ENCODE measurements at places on chromosomes 16 and 17.
A peak's percentile ranks its signal among the peaks of the same experiment; 100 is the strongest.

DNA sequence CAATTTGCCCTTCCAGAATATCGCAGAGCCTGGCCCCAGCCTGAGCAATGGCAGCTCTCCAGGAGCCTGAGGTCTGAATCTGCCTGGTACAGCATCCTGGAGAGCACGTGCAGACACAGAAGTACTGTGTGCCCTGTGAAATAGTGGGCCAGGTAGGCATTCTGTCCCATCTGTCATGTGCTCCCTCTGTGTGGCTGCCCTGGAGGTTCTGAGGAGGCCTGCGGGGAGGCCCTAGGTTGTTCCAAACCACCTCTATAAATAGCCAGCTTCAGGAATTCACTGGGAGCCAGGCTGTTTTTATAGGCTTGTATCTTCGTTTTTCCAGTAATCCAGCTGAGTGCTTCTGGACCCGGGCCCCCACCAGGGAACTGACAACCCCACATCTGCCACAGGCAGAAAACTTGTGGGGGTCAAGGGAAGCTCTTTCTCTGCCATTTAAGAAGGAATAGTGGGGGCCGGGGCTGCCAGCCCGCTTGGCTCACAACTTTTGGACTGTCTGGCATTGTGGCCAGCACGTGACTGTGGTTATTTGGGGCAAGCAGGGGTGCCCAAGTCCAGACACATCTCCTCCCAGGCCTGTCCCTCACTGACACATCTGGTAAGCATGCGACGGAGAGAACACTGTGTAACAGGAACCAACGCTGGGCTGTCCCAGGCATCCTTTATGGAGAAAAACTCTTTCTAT lies 356.3 kb upstream of the TNRC6C start:
- DNase-seq = peak; percentile 23

DNA sequence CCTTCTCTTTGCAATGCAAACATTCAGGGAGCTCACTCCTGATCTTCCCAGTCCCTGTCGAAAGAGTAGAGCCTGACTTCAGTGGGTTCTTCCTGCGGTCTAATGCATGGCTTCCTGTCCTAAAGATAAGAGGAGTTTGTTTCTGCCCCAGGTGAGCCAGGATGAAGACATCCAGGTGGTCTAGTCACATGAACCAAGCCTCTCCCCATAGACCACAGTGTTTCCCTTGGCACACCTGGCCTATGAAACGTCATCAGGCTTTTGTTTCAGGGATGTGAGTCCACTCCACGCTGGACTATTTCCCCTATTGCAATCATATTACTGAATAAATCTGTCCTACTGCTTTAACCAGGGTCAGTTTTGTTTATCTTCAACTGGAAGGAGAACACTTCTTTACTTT lies 21.1 kb downstream of the CES1 start:
- DNase-seq = no peak

GRCh38 chr17:45302649-45303173 lies 14.1 kb downstream of the MAP3K14 start:
- no peak for DNase-seq

GRCh38 chr16:66741169-66741900 lies 10.1 kb downstream of the DYNC1LI2 start:
- DNase-seq = peak; percentile 87

DNA sequence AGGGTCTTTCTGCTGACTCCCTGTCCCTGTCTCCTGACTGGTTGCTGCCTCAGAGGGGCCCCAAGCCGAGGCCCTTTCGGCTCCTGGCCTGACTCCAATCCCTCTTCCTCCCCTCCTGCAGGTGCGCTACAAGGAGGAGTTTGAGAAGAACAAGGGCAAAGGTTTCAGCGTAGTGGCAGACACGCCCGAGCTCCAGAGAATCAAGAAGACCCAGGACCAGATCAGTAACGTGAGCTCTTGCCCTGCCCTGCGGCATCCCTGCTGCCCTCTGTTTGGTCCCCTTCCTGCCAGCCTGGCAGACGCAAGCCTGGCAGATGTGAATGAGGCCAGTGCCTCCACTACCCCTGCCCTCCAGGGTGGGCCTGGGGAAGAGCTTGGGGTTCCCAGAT lies 27.1 kb upstream of the LASP1NB start:
- no peak for DNase-seq

- no peak for DNase-seq
Measured at GRCh38 chr17:913207-913606, 66.4 kb downstream of the NXN start.

DNA sequence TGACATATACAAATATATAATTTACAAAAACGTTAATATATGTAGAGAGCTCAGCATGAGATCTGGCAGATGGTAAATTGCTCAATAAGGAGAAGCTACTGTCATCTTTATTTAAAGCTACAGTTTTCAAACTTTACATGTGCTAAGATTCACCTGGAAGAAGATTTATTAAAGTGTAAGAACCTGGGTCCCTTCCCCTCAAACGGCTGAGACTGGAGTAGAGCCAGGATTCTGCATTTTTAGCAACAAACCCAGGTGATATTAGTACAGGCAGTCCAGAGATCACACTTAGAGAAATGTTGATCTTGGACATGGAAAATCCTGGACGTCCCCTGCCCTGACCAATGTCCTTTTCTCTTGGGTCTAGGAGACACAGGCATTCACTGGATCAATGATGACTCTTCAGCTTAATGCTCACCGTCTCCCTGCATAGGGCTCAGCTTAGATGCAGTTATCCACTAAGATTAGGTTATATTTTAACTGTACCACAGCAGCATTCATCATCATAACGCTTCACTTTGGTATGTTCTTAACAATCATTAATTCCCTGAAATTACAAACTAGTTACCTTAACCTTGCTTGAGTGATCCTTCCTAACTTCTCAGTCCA lies 20.4 kb downstream of the CDR2 start:
- no peak for DNase-seq

DNA sequence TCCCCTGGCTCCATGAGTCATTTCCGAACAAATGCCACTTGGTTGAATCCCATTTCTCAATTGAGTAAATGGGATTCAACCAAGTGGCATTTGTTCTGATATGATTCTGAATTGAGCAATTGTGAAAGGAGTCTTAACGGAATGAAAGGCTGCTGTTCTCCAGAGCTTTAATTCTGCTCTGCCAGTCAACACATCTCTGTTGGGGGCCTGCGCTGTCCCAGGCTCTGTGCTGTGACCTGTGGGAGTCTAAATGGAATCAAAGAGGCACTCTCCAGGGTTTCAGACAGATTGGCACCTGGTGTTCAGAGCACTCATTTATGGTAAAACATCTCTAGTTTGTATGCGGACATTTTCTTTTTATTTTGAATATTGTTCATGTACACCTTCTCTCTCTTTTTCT lies 126.2 kb downstream of the WSCD1 start:
- DNase-seq = no peak

DNA sequence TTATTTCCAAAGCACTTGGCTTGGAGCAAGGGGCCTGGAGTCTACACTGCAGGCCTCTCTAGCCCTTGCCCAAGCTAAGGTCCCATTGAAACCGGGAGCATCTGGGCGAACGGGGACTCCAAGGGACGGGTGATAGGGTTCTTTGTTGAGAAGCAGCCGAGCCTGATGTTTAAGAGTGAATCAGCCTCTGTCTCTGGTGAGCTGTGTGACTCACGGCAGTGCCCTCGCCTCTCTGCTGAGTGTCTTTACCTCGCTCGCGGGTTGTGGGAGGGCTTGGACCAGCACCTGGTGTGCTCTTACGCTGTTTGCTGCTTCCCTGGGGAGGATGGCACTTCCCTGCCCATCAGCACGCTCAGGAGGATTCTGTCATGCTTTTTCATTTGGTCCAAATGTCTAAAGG lies 1.3 kb downstream of the HGS start:
- DNase-seq = no peak

GRCh38 chr17:73470316-73470826 lies 158.6 kb upstream of the CDC42EP4 start:
- DNase-seq = no peak

GRCh38 chr17:10316801-10317542 lies 55.8 kb downstream of the MYH13 start:
- no peak for DNase-seq

GRCh38 chr16:54875443-54875842 lies 55.2 kb upstream of the IRX5 start:
- DNase-seq = no peak

GRCh38 chr17:49402706-49403105 lies 12.0 kb downstream of the PHB1 start:
- DNase-seq = no peak

GRCh38 chr17:55484575-55484974 lies 26.7 kb downstream of the SMIM36 start:
- DNase-seq = no peak

DNA sequence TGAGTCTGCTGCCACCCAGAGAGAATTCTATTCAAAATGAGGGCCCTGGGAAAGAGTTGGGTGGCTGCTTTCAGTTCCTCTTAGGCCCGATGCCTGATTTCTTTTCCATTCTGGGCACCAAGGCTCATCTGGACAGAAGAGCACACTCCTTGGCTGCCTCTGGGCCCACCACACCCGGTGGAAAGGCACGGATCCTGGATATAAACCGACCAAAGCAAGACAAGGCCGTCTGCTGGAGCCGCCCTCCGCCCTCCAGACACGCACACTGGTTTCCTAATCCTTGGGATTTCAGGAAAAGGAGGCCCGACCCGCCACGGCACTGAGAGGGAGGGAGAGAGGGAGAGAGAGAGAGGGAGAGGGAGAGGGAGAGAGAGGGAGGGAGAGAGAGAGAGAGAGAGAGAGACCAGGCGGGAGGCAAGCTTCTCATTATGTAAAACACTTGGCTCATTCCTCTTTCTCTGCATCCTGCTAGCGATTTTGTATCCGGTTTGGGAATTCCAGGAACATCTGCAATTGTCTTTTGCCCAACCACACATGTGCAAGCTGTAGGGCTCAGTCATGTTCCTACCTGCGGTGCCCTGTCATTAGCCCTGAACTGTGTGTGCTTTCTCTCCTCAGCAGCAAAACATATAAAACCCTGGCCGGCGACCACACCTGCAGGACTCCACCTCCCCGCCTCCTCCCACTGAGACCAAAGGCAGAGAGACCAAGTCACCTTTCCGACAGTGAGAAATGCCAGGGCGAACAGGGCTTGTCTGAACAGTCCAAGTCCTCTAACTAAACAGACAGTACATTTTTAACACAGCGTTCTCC lies 347.2 kb downstream of the SOX9 start:
- DNase-seq = no peak

DNA sequence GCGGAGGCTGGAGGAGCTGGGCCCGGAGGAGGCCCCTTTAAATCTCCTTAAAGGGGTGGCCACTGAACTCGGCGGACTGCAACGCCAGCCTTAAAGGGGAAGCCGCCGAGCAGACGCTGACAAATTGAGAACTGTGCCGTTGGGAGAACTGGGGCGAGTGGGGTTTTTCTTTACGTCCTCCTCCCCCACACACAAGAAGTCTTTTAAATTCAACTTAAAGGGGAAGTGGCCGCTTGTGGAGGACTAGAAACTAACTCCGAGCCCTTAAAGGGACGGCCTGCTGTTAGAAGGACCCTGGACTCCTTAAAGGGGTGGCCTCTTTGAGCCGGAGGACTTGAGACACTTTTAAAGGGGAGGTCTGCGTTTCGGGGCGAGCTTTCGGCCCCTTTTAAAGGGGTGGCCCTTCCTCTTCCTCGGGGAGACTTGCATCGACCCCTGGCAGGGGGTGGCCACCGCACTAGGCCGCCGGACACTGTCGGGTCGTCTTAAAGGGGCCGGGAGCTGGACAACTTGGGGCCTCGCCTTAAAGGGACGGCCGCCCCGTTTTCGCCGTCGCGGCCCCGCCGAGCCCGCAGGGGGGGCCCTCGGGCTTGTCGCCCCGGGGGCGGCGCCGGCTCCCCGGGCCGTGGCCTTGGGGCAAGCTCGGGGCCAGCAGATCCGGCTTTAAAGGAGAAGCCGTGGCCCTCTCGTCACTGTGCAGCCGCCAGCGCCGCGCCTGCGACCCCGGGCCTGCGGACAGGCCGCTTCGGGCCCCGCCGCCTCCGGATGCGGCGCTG lies 688 bp downstream of the FBRS start:
- peak; percentile 93 for DNase-seq

- no peak for DNase-seq
Measured at GRCh38 chr16:68737046-68737729, at the start of gene CDH1. Gene CDH1, plus strand, starts transcription at chr16:68737292. Its CDS starts 124 bp downstream, at chr16:68737416.

- no peak for DNase-seq
Measured at GRCh38 chr17:78804777-78805176, 22.7 kb upstream of the CYTH1 start.

DNA sequence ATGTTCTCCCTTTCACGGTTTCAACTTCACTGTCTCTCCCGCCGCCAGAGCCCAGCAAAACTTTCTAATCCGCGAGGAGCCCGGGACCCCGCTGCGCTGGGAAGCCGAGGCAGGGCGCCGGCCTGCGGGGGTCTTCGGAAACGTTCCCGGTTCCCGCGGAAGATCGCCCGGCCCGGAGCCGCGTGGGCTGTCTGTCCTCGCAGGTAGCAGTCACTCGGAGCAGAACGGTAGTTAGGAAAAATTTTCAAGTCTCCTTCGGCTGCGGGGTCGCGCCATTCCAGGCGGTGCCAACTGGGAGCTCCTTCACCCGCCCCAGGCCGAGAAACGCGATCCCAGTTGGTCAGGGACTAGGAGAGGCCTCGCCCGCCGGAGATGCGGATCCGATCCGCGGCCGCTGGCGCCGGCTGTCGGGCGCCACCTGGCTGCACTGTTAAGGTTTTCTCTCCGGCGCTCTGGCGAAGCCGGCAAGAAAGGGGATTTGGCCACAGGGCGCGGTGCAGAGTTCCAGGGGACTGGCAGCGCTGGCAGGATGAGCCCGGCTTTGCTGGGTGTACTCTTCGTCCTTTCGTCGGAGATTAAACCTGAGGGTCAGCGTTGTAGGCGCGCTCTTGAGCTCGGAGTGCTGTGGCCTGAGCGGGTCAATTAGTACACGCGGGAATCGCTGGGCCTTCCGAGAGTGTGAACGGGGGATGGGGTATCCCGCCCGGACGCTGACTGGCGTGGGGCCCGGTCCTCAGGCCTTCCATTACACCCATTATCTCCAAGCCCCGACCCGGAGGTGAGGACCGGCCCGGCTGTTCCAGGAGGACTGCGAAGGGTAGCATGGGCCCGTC lies 135.4 kb downstream of the KCNJ12 start:
- DNase-seq = peak; percentile 46

GRCh38 chr17:29709866-29710519 lies 87.3 kb upstream of the CORO6 start:
- no peak for DNase-seq

- peak; percentile 85 for DNase-seq
Measured at GRCh38 chr16:65782611-65783600, 583.6 kb upstream of the CDH5 start.

- DNase-seq = no peak
Measured at GRCh38 chr17:34390649-34391048, 27.6 kb upstream of the CCL1 start.

DNA sequence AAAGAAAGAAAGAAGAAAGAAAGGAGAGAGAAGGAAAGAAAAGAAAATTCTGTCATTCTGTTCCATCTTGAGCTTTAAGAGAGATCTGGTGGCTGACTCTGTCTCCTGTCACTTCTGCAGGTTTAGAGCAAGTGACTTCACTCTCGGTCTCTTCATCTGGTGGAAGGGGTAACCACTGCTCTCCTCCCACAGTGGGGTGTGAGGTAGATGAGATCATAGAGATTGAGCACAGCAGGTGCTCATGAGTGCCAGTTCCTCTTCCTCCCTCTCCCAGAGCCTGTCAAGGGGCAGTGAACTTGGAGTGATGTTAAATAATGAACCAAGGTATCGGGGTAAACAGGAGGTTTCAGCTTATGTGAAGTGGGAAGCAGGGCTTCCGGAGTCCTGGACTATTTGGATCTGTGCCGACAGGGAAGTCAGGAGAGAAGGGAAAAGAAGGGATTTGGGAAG lies 47.7 kb downstream of the BEAN1 start:
- DNase-seq = no peak

- DNase-seq = no peak
Measured at GRCh38 chr16:9248162-9248561, 156.7 kb downstream of the HAPSTR1 start.

GRCh38 chr16:71364133-71364681 lies 5.7 kb downstream of the CALB2 start:
- DNase-seq = no peak

- no peak for DNase-seq
Measured at GRCh38 chr16:85844786-85845185, 45.3 kb downstream of the COX4I1 start.

Data from astrocyte of the cerebellum (primary cell).